Activated CD8-positive, alpha-beta memory T cell treated with anti-CD3 and anti-CD28 coated beads for 48 hours (primary cell): ENCODE measurements at places on chromosomes 13 and 19.

GRCh38 chr19:35045667-35046300, 4.3 kb downstream of the HPN start:
- no peak for DNase-seq

DNA sequence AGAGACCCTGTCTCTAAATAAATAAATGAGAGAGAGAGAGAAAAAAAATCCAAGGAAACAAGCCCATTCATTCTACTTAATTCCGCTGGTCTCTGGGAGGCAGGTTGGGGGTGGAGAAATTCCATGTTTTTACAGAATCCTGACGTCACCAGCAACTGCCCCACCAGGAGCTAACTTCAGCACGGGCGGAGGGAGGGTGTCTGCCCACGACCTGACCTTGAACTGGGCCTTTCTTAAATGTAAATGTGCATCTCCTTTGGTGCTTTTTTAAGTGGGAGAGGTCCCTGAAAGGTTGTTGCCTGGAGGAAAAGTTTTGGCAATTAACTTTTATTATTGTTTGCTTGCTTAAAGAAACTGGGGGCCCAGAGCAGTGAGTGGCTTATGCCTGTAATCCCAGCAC, 15.5 kb downstream of the KLF2 start:
- DNase-seq = no peak

GRCh38 chr19:38298821-38299680, 5.0 kb upstream of the C19orf33 start:
- no peak for DNase-seq

DNA sequence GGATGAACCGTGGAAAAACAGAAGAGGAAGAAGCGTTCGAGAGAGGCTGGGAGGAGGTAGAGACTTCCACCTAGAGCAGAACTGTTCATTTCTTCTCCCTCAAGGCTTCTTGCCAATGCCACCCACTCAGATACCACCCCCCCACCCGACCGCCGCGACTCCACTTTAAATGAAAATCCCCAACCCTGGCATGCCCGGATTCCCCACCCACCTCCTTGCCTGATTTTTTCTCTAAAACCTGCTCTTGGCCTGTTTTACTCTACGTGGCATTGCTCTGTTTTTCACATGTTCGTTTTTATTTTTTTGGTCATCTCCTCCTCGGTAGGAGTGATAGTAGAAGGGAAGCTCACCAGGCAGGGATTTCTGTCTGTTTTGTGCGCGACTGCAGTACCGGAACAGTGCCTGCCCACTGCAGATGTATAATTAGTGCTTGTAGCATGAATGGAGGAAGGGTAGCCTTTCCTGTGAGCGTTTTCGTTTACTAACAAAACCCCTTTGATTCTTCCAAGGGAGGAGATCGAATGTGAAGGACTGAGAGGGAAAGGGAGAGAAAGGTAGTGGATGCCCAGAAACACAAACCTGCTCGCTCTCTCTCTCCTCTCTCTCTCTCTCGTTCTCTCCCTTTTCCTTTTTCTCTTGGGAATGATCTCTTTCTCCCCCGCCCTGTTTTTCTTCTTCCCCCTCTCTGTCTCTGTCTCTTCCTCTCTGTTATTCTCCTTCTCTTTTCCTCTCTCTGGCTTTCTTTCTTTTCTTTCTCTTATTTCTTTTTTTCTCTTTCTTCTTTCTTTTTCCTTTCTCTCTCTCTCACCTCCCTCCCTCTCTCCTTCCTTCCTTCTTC, 2.2 kb downstream of the CD70 start:
- no peak for DNase-seq

DNA sequence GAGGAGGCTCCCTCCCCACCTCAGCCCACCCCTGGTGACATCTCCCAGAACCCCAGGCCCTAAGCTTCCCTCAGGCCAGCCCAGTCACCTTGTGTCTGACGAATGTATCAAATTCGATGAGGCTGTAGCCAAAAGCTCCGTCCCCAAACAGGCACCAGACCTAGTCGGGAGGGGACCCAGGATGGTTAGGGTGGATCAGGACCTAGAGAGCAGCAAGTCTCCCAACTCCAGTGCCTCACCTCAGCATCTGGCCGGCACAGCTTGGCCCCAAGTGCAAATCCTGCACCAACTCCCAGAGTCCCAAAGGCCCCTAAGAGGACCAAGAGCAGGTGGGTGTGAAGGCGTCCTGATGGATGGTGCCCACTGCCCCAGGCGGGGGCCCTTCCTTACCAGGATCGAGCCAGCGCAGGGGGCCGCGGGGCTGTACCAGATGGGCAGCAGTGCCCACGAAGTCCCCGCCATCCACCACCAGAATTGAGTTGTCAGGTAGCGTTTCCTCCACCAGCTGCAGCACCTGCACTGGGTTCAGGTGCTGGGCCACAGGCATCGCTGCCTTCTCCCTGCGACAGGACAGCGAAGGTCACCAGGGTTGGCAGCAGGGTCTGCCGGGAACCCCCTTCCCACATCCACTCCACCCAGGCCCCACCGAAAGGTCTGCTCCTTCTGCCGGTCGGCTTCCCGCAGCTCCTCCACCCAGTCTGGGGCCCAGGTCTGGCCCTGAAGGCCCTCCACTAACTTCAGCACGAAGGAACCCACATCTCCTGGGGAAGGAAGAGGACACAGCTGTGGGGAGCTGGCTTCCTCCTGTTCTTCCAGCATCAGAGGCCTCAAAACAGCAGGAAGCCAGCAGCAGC, 8.8 kb downstream of the SYDE1 start:
- no peak for DNase-seq

DNA sequence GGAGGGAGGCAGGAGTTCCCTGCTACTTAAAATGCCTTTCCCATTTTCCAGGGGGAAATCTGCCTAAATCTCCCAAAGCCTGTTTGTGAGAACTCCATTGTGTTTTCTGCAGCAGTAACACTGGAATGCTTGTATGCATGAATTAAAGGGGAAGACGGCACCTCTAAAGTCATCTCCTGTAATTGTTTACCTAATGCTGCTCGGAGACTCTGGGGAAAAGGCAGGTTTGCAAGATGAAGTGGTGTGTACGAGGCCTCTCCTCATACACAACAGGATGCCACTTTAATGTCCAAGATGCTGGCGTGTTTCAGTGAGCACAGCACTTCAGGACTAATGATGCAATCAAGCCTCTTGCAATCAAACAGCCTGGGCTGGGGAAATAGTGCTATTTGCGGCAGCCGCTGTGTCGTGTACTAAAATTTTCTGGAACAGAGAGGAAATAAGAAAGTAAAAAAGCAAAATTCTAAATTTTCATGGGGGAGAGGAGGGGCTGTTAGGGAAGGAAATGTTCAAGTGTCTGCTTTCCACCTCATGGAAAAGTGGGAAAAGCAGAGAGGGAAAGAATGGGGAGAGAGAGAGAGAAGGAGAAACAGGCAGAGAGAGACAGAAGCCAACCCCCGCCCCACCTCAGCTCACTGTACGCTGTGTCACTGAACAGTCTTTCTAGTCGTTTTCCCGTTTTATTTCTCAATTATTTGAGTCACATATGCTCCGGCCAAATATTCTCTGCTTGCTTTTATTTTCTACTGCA, 32.9 kb downstream of the TSHZ3 start:
- DNase-seq = no peak

- peak; percentile 54 for DNase-seq
These were observed 1.2 kb downstream of the APLP1 start for GRCh38 chr19:35869327-35870123.

DNA sequence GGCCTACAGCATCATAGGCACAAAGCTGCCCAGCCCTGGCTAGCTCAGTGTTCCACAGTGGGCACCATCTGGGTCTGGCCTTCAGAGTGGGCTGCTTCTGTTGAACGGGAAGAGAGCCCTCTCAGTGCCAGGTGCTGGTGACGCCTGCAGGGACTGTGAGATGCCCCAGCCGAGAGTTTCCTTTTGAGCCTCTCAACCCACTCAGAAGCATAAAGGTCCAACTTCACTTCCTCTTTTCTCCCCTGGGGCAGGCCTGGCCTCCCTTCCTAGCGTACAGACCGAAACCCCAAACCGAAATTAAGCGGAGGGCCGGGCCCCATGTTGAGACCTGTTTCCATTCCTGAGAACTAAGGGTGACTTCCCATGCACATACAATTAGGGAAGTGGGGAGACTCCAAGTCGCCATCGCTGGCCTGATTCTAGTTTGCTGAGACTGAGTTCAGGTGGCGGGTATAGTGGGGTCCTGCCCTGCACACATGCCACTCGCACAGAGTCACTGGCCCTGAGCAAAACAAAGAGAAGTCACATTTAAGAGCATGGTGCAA, 6.9 kb downstream of the RAB8A start:
- DNase-seq = peak; percentile 27

GRCh38 chr19:45076029-45076850, at the start of gene ZNF296:
Gene ZNF296, minus strand, starts transcription at chr19:45076478. Its CDS starts 105 bp downstream, at chr19:45076373.
- DNase-seq = peak; percentile 62

GRCh38 chr13:88107570-88107969, 436.4 kb downstream of the SLITRK5 start:
- DNase-seq = no peak

GRCh38 chr13:23605831-23606230, 35.6 kb downstream of the TNFRSF19 start:
- DNase-seq = no peak

DNA sequence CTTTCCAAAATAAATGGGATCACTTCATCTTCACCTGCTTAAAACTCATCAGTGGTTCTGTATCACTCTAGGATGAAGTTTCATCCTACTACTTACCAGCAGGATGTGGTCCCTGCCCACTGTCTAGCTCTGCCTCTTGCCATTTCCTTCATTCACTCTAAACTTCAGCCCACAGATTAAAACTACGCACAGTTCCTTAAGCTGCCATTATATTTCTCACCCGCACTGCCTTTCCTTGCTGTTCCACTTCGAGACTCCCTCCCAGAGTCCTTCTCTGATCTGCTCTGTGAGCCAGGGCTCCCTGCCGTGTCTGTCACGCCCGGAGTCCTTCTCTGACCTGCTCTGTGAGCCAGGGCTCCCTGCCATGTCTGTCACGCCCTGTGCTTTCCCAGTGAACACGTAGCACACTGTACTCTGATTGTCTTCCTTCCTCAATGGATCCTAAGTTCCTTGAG, 52.0 kb upstream of the NPAS1 start:
- DNase-seq = no peak

DNA sequence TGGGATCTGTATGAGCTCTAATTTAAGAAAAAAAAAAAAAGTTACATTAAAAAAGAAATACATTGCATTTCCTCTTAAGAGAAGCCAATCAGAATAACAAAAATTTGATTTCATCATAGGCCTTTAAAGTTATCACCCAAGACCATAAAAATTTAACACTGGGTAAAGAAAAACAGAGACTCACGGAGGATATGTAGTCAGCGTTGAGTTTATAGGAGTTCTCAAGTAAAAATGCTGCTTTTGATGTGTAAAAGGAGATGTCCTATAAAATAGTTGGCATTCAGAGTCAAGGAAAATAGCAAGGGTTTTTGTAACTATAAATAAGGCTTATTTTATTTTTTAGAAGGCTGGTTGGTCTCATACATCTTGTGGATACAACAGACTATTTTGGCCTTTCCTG, 191.1 kb downstream of the EFNB2 start:
- no peak for DNase-seq
